Activated T-cell treated with anti-CD3 and anti-CD28 coated beads, Interleukin-2, amount 50 U/mL, for 24 hours (primary cell): ENCODE measurements at places on chromosomes 1 and 21.

DNA sequence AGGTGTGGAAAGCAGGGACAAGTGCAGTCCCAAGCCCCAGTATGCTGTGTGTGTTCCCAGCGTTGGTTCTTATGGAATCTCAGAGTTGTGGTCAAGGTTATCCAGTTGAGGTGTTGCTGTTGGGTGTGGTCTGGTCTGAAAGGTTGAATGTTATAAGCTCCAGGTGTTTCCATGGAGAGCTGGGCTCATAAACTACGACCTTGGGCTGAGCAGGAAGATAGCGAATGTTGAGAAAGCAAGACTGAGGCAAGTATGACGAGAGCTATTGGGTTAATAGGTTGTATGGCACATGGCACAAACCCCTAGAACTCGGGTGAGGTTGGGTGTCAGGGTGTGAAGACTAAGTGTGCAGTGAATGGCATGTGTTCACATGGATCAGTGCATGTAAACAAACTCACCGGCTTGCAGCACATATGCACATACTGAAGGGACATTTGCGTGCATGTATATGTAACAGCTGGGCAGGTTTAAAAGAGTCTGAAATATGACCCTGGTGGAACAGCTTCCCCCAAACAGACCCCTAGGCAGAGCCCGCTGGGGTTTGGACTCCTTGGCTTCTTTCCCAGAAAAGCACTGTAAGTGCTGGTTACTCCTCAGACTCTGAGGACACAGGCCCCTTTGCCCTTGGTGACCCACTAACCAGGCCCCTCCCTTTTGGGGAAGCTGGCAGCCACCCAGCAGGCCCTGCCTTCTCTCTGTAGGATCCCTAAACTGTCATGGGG, 117.5 kb downstream of the NAV1 start:
- no peak for DNase-seq

- no peak for DNase-seq
Measured at GRCh38 chr21:32426592-32427051, 14.1 kb downstream of the EVA1C start.

DNA sequence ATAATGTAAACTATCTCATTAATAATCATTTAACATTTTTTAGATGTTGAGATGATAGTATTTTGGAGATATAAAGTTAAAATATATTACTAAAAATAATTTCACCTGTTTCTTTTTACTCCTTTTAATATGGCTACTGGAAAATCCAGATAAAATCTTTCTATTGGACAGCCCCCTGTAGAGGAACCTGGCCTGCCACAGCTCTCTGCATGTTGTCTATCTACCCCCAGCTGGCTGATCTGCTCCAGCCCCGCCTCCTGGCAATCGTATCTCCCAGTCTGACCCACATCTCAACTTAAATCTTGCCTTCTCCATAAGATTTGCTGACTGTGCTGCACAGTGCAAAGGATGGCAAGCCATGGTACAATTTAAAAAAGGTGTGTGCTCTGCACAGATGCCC, 182.8 kb downstream of the SIPA1L2 start:
- no peak for DNase-seq

- no peak for DNase-seq
Measured at GRCh38 chr1:81582467-81582986, 218.2 kb upstream of the ADGRL2 start.

DNA sequence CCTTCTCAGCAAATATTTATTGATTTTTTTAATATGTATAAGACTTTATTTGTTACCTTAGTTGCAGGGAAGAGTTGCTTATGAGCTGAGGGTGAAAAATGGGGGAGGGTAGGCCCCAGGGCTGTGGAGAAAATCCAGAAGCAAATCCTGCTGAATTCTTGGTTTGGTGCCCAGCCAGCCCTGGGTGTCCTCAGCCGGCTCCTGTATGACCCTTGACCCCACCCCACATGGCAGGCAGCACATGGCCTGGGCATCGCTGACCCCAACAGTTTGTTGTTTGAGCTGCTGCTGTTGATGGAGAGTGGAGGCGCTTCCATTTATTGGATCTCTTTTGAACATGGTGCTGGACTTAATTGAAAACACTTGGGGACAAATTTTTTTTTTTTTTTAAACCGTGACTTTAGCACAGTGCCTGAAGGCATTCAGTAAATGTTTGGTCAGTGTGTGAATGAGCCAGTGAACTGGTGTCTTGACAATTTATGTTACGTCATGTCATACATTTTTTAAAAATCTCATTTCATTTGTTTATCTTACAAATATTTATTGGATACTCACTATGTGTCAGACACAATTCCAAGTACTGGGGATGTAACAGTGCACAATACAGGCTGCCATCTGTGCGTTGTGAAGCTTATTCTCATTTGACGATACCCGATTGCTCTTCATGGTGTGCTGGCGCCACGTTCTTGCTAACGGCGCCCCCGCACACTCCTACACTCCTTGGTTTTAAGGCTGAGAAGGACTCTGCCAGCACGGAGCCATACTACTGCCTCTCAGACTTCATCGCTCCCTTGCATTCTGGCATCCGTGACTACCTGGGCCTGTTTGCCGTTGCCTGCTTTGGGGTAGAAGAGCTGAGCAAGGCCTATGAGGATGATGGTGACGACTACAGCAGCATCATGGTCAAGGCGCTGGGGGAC, 98.8 kb downstream of the MTR start:
- no peak for DNase-seq

DNA sequence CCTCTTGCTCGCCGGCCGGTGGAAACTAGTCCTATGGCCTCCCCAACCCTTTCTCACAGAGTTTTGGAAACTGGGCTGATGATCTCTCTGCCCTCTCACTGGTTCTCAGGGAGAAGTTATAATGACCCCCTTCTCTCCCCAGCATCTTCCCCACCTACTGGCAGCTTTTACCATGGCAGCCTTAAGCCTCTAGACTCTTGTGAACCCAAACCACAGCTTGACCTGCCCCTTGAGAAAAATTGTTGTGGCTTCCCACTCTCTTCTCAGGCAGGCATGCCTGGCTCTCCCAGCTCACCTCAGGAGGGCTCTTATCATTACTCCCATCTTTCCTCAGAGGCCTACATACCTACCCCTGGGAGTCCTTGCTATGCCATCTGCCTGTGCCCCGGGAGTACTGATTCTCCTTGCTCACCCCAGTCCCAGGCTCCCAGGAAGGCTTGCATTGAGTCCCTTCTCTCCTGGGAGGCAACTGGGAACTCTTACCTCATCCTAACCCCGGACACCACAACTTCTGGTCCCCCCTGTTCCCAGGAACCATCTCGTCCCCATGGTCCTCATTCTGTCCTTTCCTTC, 1.6 kb downstream of the NSUN4 start:
- no peak for DNase-seq

- DNase-seq: no peak
Measured at GRCh38 chr1:19437891-19438294, 47.4 kb downstream of the CAPZB start.

GRCh38 chr1:27531959-27532685, 42.2 kb upstream of the WASF2 start:
- no peak for DNase-seq

DNA sequence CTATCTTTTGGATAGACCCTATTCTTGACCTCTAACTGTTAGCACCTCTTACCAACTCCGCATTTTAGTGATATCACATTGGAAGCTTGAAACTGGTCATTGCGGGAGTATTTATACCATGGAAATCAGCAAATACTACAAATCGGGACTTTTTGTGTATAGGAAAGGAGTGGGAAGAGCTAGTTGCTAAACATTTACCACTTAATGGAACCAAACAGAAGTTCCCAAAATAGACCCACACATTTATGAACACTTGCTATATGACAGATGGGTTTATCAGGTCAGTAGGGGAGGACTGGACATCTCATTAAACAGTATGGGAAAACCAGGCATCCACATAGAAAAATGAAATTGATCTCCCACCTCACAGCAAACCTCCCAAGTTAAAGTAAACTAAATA, 29.4 kb downstream of the PHC2 start:
- DNase-seq: no peak

DNA sequence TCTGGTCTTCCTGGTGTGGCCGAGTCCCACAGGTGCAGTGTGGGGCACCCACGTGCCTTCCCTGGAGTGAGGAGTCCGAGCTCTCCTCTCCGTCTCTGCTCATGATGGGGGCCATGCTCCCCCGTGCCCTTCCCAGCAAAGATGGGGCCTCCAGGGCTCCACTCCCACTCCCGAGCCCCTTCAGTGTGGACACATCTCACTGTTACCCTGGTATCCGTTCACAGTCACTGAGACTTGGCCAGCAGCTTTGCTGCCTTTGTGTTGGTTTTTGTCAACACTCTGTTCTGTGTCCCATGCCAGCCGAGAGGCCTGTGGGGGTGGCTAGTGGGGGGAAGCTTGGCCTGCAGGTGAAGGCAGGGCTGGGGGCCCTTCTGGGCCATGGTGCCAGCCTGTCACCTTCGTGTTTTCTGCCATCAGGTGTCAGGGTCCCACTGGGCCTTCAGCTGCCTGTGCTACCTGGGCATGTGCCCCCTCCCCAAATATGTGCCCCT, 46.9 kb upstream of the POFUT2 start:
- no peak for DNase-seq

DNA sequence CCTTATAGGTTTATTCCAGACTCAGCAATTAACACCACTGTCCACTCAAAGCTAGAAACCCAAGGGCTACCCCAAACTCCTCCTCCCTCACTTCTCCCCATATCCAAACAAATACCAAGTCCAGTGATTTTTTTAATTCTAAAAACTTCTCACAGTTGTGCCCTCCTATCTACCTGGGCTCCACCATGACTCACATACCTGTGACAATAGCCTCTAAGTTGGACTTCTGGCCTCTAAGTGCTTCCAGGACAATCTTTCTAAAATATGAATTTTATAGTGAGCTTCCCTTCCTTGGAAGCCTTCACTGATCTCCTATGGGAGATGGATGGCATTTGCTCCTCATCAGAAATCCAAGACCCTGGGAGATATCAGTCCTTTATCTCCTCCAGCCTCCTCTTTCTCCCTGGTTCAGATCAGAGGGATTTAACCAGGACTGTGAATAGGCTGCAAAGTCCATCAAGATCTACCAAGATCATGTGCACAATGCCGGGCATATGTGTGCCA, 219.3 kb downstream of the TOMM20 start:
- DNase-seq: no peak

DNA sequence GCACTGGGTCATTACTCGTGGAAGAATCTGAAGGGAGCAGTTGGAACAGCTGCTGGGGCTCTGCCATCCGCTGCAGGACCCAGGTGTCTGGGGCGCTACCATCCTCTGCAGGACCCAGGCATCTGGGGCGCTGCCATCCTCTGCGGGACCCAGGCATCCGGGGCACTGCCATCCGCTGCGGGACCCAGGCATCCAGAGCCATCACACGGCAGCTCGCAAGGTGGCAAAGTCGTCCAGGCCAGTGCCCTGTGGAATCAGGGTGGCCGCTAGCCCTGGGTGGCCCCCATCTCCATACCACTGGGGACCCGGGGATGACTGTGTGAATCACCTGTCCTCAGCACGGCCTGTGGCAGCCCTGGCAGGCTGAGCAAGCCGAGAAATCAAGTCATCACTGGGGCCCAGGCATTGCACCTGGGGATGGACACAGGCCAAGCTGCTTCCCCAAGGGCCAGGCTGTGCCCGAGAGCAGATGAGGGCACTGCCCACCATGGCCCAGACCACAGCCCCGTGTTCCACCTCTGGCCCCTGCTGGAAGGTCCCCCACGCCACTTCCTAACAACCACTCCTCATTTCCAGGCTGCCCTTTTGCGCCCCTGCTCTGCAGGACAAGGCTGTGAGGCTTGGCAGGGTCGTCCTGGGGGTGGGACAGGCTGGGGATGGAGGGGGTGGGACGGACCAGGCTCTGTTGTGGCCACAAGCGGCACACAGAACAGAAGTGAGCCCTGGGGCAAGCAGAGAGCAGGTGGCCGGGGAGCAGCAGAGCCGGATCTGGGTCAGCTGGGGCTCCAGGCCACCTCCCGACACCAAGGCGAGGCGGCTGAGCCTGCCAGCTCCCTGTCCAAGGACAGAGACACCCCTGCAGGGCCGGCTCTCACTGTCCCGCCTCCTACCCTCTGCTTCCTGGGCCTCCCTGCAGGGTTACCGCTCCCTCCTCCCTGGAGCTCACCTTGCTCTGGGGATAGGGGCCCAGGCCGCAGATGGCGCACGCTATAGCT, 12.7 kb downstream of the GABRD start:
- no peak for DNase-seq

- no peak for DNase-seq
Measured at GRCh38 chr1:50704126-50704525, 255.9 kb downstream of the FAF1 start.

DNA sequence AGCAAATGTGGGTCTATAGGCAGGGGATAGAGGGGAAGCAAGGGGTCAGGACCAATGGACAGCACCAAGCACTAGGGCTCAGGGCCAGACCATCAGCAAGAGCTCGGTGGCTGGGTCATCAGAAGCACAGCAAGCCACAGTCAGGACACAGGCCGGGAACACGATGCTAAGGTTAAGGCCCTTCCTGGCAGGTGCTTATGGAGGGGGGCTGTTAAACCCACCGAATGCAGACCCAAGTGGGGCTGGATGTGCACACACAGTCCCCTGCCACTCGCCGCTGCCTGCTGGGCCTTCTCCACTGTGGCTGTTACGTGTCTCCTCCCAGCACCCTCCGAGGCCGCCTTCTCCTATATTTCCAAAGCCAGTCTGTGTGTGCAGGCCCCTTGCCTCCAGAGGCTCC, 220.1 kb downstream of the TOMM20 start:
- no peak for DNase-seq

DNA sequence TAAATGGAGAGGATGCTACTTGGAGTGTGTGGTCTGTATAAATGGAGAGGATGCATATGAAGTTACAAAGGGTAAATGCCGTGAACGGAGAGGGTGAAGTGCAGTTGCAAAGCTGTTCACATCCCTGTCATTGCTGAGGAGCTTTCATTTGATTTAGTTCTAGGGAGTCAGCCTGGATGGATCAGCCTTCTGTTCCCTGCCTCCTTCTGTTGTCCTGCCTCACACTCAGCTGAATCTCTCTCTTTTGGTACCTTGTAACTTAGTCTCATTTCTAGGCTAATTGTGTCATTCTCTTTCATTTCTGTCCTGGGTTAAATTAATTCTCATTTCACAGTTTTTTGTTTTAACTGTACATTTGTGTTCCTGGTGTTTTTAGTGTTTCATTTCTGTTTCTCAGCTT, 133.2 kb upstream of the COL6A1 start:
- peak; percentile 1 for DNase-seq

- no peak for DNase-seq
Measured at GRCh38 chr1:113303267-113303666, 87.0 kb upstream of the MAGI3 start.

DNA sequence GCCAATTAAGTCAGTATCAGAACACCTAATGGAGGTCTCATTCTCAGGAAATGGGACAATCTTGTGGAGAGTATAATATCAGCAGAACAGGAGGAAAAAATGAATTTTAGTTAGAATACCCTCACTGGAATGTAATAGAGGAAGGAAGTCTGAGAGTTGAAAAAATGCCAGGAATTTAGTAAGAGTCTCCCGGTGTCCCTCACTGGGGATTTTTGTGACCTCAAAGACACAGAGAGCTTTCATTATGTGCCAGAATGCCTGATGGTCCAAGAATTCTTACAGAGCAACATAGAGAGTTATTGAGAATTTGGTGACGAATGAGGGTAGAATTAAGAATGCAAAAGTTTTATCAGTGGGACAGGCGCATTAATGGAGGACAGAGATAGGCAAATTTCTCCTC, 443.5 kb upstream of the B3GALT2 start:
- no peak for DNase-seq

GRCh38 chr1:2074944-2075740, 24.9 kb downstream of the PRKCZ start:
- DNase-seq: no peak

- DNase-seq: no peak
Measured at GRCh38 chr1:22705586-22705985, 5.1 kb upstream of the EPHB2 start.

- no peak for DNase-seq
Measured at GRCh38 chr1:36754366-36754765, 271.7 kb upstream of the CSF3R start.
